ENCODE measurements at places on chromosomes 11 and 22.

DNA sequence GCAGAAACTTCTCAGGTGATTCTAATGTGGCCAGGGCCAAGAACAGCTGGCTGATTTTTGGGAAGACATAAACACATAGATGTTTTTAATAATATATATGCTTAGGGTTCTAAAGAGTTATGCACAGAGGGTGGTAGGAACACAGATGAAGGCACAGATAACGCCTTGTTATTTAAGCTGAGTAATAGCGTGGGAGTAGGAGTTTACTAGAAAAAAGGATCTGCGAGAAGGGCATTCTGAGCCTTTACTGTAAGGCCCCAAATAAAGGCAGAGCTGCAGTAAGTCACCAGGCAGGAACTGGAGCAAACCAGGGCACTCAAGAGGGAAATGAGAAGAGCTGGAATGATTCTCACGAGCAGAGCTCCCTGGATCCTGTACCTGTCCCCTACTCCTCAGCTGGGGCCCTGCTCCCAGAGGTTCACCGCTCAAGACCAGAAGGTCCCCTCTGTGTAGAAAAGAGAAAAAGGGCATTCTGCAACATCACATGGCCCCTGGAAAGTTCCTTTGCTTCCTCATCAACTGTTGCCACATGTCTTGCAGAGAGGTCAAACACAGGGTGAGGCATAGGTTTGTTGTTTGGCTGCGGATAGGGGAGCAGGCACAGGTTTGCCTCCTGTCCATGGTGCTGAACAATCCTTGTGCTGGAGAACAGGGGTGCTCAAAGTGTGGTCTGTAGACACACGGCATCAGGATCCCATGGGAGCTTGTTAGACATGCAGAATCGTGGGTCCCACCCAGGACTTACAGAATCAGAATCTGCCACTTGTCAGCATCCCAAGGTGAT lies 125.7 kb downstream of the TENM4 start:
- DNase-seq, result no peak

DNA sequence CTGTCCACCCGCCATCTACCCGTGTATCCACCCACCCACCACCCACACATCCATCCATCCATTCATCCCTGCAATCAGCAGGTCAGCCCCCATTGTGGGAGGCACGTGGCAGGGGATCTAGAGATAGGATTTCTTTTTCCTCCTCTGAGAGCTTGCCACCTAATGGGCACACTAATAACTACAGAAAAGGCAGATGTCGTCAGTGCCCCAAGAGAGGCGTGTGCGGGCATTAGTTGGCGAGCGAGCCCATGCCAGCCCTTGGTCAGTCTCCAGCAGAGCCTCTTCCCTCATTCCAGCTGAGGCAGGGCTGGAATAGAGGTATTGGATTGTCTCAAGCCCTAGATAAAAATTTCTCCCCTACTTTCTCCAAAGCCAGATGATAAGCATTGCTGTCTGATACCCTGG lies 9.7 kb downstream of the USP2 start:
- no peak for DNase-seq

- DNase-seq, result no peak
Observed at GRCh38 chr11:117833401-117833891, 8.9 kb upstream of the FXYD2 start.

- DNase-seq, result no peak
Observed at GRCh38 chr22:48517039-48518030, 1310.3 kb downstream of the BRD1 start.

GRCh38 chr11:27055065-27055682 lies 14.6 kb downstream of the BBOX1 start:
- DNase-seq, result no peak

GRCh38 chr22:49462795-49463194 lies 364.9 kb downstream of the BRD1 start:
- no peak for DNase-seq

- DNase-seq, result no peak
Observed at GRCh38 chr11:18457450-18457849, 1.8 kb downstream of the LDHAL6A start.

GRCh38 chr22:37173709-37174108 lies 14.3 kb downstream of the C1QTNF6 start:
- DNase-seq, result no peak

DNA sequence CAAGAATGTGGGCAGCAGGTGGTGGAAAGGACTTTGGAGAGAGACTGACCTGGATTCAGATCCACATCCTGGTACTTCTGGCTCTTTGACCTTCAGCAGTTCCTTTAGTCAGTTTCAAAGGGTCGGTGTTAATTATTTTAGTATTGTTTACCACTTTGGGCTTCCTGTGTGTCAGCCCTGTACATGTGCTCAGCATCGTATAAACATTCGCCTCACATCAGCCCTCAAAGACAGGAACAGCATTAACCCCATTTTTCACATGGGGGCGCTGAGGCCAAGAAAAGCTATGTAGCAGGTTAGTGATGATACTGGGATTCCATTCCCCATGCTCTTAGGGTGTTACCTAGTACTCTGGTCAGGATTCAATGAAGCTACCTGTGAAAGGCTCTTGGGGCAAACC lies 72.1 kb upstream of the YWHAH start:
- no peak for DNase-seq
